Pons (tissue), 1 donor: ENCODE measurements at places on chromosomes 4 and X.

DNA sequence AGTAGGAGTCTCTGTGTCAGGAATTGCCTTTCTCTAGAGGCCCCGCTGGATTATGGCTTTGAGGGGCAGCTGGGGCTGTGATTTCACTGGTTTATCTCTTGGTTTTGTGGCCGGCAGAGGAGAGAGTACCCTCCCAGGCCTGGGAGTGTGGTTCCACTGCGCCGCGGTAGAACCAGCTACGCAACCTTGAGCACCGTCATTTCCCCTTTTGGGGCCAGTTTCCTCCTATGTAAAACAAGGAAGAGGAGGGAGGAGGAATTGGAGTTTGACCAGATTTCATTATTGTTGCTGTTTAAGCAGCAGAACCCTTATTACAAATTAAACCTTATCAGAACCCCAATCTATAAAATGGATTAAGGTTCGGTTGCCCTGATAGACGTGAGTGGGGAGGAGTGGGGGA lies 4.4 kb downstream of the SOX3 start:
- no peak for DNase-seq

DNA sequence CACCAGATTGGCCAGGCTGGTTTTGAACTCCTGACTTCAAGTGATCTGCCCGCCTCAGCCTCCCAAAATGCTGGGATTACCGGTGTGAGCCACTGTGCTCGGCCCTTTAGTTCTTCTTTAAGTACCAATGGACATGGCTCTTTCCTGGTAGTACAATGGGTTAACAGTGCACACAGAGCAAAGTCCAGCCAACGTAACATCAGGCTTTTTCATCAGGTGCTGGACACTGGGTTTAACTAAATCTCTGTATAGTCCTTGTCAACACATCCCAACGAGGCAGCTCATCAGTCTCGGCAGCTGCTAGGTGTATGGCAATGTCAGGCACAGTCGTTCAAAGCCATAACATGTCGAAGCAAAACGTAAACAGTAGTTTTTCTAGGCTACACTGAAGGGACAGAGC lies 93.8 kb downstream of the HDAC8 start:
- no peak for DNase-seq

DNA sequence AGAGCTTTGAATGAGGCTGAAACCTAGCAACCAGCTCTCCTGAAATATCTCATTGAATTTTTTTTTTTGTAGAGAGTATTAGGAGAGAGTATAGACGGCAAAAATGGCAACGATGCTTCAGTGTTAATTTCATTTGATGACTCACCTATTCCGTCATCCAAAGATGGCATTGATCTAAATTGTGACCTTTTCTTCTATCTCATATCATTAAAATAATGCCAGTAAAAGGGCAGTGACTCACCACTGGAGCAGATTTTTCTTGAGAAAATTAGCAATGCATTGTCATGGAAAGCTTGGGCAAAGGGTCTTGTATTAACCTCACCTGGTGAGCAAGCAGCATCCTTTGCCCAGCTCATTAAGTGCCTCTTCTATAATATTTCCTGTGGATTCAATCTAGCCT lies 19.6 kb downstream of the VMA21 start:
- no peak for DNase-seq

DNA sequence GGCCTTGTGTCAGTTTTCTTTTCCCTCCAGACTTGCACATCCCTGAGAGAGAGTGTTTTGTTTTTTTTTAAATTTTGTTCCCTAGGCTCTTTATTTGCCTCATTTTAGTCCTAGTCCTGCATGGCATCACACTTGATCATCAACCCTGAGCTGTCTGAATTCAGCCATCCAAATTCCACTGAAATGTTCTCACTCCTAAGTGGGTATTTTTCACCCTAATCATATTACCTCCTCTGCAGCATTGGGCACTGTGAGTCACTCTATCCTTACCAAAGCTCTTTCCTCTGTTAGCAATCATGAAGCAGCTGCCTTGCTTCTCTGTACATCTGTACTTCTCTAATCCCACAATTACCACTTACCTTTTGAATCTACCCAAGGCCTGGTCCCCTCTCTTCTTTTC lies 356.6 kb upstream of the MAGEB2 start:
- no peak for DNase-seq

DNA sequence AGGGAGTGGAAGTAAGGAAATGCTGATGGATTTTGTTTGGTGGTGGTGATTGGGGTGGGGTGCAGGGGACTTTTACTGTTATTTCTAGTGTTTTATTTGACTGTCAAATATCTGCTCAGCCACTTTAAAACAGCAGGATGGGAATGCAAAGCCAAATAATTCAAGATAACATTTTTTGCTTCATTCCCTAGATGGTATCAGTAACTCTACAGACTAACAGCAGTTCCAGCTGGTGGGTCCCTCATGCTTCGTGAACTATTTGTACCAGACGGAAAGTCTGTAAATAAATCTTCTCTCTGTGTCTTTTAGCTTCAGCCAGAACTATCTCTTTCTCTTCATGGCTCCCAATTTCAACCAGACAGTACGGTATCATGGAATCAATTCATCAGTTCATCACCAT lies 27.5 kb downstream of the GPR143 start:
- no peak for DNase-seq

- DNase-seq = no peak
Measured at GRCh38 chr4:186561748-186562147, 6.4 kb upstream of the MTNR1A start.

- DNase-seq = no peak
Measured at GRCh38 chr4:168208957-168209614, 109.5 kb downstream of the DDX60 start.

GRCh38 chr4:150769248-150769647 lies 187.3 kb downstream of the MAB21L2 start:
- no peak for DNase-seq

- no peak for DNase-seq
Measured at GRCh38 chr4:54973784-54974183, 151.6 kb downstream of the KDR start.

- DNase-seq = no peak
Measured at GRCh38 chr4:112167794-112168193, 22.5 kb downstream of the FAM241A start.

GRCh38 chr4:142703694-142704309 lies 142.3 kb downstream of the INPP4B start:
- no peak for DNase-seq

GRCh38 chrX:134148172-134148692 lies 88.8 kb upstream of the CCDC160 start:
- DNase-seq = no peak

DNA sequence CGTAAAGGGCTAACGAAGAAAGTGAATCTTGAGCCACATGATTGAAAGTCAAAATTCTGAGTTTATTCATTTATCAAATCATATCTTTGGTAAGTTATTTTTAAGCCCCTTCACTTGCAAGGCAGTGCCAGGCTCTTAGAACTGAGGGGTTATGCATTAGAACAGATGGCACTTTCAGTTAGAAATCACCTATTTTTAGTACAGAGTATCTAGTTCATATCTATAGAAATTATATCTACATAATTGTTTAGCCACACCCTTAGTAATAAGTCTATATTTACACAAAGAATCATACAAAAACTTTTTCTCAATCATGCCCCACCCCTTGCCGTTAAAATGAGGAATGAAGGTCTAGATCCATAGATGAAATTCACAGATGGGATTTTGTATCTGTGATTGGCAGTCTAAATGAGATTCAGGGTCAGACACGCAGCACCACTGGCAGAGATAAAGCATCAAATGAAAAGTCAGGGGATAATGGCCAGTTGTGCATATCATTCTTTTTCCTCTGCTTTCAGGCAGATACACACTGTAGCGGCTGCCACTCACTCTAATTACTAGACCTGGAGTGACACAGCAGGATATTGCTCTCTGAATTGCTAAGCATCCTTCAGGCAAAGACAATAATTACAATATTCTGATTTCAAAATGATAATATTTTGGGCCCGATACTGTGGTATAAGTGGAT lies 440.5 kb downstream of the MAPK10 start:
- DNase-seq = no peak

DNA sequence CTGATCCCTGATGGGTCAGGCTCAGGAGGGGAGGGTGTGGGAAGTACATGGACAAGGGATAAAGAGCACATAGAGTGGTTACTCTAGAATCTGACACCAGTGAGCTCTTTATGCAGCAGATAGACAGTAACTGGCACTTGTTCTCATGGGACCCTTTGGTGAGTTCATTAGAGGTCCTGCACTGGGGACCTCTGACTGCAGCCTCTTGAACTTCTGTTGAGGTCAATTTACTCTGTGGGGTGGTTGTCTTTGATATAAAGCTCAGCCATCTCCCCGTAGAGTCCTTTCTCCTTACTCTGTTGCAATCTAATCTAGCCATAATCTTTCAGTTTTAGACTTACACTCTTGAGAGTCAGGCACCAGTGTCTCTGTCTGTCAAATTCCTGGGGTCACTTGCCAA lies 222.4 kb downstream of the GPAT3 start:
- DNase-seq = no peak

DNA sequence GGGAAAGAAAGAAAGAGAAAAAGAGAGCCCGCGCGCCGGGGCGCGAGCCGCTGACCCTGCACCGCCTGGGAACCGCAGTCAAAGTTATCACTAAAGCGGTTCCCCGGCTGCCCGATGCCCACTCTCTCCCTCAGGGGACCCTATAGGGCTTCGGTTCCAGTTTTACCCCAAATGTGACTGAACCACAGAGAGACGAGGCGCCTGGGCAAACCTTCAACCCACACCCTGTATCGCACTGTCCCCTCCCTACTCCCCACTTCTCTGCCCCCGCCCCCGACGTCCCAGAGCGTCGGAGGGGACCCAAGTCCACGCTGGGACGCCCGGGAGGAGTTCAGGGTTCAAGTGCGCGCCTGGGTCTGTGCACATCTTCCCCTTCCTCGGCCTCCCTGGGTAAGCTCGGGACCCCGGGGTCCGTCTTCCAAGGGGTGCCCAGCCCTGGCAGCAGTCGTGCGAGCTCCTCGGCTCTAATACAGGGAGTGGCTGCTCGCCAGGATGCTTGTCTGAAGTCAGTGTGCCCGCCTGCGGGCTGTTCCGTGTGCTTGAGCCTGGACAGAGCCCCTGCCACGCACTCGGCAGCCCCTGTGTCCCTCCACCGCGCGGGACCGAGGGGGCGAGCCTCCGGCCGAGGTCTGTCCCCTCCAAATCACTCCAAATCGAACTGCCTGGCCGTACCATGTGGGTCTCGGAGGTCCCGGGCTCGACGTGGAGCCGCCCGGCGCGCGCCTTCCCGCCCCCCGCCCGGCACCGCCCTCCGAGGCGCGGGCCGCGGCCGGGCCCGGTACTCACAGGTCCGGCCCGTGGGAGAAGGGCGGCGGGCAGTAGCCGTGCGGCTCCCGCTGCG lies 960 bp downstream of the TRPC3 start:
- DNase-seq = no peak

DNA sequence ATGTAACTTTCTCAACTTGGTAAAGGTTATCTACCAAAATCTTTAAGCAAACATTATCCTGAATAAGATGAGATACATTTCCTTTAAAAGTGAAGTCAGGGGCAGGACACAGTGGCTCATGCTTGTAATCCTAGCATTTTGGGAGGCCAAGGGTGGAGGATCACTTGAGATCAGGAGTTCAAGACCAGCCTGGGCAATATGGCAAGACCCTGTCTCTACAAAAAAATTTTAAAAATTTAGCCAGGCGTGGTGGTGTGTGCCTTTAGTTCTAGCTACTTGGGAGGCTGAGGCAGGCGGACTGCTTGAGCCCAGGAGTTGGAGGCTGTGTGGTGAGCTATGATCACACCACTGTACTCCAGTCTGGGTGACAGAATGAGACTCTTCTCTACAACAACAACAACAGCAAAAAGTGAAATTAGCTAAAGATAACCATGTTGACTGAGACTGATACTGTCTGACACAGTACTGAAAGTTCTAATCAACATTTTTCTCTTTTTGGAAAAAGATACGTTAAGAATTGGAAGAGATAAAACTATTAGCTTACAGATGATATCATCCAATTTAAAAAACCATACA lies 4.9 kb downstream of the DCAF16 start:
- no peak for DNase-seq

DNA sequence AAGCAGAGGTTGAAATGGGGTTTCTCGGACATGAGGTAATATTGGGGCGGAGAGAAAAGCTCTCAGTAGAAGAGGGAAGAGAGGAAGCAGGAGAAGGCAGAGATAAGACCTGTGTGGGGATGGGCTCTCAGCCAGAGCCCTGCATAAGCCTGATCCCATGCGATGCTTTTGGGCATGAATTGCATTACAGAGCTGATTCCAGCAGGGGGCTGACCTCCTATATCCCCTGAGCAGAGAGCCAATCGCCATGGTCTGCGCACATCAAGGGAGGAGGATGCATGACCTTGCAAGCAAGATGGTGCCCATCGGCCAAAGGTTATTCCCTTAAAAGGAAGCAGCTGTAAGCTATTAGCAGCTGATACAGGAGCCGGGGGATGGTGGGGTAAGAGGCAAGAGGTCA lies 7.6 kb downstream of the ANOS1 start:
- DNase-seq = no peak

DNA sequence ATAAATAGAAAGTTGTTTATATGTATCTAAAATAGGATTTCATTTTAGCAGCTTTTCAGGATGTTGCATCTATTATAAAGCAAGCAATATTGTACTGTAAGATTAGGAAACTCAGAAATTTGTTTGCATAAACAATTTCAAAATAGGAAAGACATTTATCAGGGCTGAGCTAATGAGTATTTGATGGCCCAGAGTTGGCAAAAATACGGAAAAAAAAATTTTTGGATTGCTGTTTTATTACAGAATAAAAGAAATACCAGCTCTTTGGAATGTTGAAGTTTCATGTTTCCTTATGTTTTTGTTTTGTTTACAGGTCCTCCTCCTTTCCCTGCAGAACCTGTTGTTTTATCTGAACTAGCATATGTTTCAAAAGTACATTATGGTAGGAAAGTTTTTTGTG lies 14.5 kb downstream of the ADAD1 start:
- no peak for DNase-seq

DNA sequence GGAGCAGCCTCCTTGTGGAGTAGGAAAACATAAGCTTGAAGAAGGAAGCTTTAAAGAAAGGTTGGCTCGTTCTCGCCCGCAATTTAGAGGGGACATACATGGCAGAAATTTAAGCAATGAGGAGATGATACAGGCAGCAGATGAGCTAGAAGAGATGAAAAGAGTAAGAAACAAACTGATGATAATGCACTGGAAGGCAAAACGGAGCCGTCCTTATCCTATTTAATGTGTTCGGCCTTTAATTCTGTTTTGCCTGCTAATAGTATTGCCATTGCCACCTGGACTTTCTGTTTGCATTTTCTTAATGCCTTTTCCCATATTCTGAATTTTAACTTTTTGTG lies 1.4 kb downstream of the TCEAL1 start:
- no peak for DNase-seq

- DNase-seq = no peak
Measured at GRCh38 chrX:129233786-129234185, 289.5 kb downstream of the SMARCA1 start.
